ENCODE measurements at places on chromosomes 7 and 10. TPM values are rescaled to one million over a fixed set of nuclear protein-coding genes. Genes with fewer than 3 reads are reported as not detected.

DNA sequence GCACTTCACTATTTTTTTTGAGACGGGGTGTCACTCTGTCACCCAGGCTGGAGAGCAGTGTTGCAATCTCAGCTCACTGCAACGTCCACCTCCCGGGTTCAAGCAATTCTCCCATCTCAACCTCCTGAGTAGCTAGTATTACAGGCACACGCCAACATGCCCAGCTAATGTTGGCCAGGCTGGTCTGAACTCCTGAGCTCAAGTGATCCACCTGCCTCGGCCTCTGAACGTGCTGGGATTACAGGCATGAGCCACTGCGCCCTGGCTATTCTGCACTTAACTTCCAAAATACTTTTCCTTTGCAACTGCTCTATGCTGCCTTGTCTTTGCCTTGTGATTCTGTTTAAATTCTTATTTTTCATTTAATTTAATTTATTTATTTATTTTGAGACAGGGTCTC, 67.0 kb upstream of the ZNF479 start:
- no peak for DNase-seq

GRCh38 chr10:110181451-110181850, 26.0 kb upstream of the MXI1 start:
- no peak for DNase-seq

DNA sequence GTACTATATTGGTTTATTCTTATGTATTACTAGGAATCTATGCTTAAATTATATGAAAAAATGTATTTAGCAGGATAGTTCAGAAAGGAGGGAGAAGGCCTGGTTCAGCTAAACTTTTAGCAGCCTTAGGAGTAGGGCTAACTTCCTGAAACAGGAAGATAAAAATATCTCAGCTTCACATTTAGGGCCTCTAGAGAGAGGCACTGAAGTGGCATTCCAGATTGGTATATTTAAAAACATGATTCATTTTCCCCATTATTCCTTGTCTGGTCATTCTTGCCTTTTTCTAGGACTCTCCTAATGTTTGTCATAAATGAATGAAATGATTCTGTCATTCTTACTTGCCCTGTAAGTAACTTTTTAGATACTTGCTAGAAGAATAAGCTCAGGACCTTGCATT, 63.0 kb upstream of the CYP26C1 start:
- DNase-seq: no peak

The RNF133 gene
- total RNA-seq: 0.69 TPM

- no peak for DNase-seq
Observed at GRCh38 chr7:92135052-92135889, 994 bp upstream of the CYP51A1 start.

GRCh38 chr7:92461027-92462003, 14.0 kb downstream of the GATAD1 start:
- DNase-seq: peak; percentile 30

DNA sequence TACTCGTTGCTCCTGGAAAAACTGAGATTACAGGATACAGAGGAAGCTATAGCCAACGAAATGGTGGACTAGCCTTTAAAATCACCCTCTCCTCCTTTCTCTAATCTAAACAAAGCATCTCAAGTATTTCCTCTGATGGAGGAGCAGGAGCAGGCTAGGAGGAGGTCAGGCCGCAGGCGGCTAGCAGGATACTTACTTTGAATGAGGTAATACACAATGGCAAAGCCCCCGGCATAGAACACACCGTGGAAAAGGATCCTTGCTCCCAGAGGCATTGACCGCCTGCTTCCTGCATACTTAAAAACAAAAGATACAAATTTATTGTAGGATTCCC, 64.4 kb downstream of the STK17A start:
- no peak for DNase-seq

The PDE6C gene
- total RNA-seq: not detected

DNA sequence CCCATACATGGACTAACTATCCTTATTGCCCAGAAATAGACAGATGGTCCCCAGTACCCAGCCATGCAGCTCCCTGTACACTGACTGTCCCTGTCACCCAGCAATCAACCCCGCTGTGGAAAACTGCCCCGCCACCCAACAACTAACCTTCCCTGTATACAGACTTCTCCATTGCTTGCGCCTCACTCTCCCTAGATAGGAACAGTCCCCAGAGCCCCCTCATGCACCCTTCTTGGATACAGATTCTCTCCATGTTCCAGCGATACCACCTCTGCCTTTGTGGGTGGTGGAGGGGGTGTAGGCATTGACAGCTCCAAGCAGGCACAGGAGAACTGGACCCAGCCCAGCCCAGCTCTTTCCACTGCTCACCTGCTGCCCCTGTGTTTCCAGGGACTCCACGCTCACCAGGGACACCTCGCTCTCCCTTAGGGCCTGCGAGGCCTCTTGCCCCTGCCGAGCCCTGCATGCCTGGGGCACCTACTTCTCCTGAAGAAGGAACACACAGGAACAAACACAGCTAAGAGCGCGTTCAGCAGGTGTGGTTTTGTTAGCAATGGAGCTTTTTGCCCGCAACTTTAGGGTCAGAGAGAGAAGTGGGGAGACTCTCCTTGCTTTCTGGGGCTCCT, 7.2 kb downstream of the SFTPD start:
- no peak for DNase-seq
